Thyroid gland (tissue), 4 donors: ENCODE measurements at places on chromosomes 7 and 10. TPM values are rescaled to one million over a fixed set of nuclear protein-coding genes. Genes with fewer than 3 reads are reported as not detected.

DNA sequence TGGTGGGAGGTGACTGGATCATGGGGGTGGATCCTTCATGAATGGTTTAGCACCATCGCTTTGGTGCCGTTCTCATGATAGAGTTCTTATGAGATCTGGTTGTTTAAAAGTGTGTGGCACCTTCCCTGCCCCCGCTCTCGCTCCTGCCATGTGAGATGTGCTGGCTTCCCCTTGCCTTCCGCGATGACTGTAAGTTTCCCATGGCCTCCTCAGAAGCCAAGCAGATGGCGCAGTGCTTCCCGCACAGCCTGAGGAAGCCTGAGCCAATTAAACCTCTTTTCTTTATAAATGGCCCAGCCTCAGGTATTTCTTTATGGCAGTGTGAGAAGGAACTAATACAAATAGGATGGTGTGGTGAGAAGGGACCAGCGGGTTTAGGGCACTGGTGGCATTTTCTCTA is 243.3 kb upstream of the CELF2 start:
- no peak overlapping the region for H3K27ac ChIP-seq
- no peaks in the 10 kb centered on the region for H3K4me1 ChIP-seq
- H3K27me3 ChIP-seq = no peaks in the 10 kb centered on the region

GRCh38 chr7:17302575-17303142 is 4.2 kb downstream of the AHR start:
- no peaks in the 10 kb centered on the region for H3K36me3 ChIP-seq
- H3K27ac ChIP-seq = peak overlapping the region; percentile 89
- DNase-seq = no peak
- H3K4me3 ChIP-seq = no peak overlapping the region
- peaks cover 22% of the 10 kb centered on the region for H3K4me1 ChIP-seq

- H3K27ac ChIP-seq = no peak overlapping the region
- H3K36me3 ChIP-seq = no peaks in the 10 kb centered on the region
- no peaks in the 10 kb centered on the region for H3K4me1 ChIP-seq
- DNase-seq = no peak
- H3K4me3 ChIP-seq = no peak overlapping the region
Measured at GRCh38 chr7:151204383-151205032, 5.8 kb downstream of the H2BK1 start.

- no peaks in the 10 kb centered on the region for H3K36me3 ChIP-seq
- H3K4me1 ChIP-seq = no peaks in the 10 kb centered on the region
- H3K27me3 ChIP-seq = no peaks in the 10 kb centered on the region
- no peak for DNase-seq
- H3K4me3 ChIP-seq = no peak overlapping the region
- H3K27ac ChIP-seq = no peak overlapping the region
Measured at GRCh38 chr7:14841869-14842268, 60.7 kb downstream of the DGKB start.

- peak overlapping the region; percentile 98 for H3K27ac ChIP-seq
- H3K27me3 ChIP-seq = no peaks in the 10 kb centered on the region
- peak overlapping the region; percentile 65 for H3K4me3 ChIP-seq
- no peaks in the 10 kb centered on the region for H3K36me3 ChIP-seq
- DNase-seq = no peak
Measured at GRCh38 chr10:22437620-22438588, 92.6 kb downstream of the SPAG6 start.

DNA sequence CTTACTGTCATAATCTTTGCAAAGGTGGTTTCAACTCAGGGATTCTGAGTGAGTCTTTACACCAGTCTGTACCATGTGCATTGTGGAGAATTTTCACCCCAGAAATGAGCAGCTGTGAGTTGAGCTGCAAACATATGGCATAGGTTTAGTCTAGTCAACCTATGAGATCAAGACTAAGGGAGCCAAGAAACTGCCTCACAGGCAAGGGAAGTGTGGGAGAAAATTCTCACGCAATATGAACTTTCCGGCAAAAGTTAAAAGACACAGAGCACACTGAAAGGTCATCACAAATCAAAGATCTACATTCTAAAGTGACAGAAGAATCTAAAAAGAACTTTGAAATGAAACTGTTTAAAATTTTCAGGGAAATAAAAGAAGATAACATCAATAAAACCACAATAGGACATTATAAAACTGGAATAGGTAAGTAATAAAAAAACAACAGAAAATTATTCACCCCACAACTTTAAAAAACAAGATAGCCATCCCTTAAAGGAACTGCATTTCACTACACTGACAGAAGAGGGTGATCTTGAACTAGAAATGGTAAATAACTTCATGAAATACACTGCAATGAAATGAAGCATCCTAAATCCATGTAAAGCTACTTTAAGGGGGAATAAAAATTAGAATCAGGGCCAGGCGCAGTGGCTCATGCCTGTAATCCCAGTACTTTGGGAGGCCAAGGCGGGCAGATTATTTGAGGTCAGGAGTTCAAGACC is 63.5 kb downstream of the LGI1 start:
- no peaks in the 10 kb centered on the region for H3K36me3 ChIP-seq
- no peak overlapping the region for H3K4me3 ChIP-seq
- DNase-seq = no peak
- no peak overlapping the region for H3K27ac ChIP-seq

DNA sequence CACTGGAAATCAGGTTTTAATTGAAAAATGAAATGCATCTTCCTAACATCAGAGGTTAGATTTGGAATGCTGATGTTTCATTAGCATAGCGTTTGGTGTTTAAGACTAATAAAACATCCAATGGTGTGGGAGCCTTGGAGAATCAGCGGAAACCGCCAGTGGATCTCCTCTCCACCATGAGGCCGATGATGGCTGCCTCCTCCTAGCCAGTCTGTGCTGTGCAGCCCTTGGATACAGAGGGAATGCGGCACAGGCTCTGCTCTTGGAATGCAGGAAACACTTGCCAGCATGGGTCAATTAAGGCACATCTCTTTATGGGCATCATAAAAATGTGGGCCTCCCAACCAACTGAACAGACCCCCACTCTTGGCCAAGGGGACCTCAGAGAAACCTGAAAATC is 259.9 kb downstream of the GLRX3 start:
- no peaks in the 10 kb centered on the region for H3K27me3 ChIP-seq
- DNase-seq = no peak
- H3K36me3 ChIP-seq = no peaks in the 10 kb centered on the region
- H3K4me3 ChIP-seq = no peak overlapping the region
- no peaks in the 10 kb centered on the region for H3K4me1 ChIP-seq

GRCh38 chr7:100208911-100209408 is 10.8 kb upstream of the PVRIG start:
- no peak for DNase-seq
- H3K4me3 ChIP-seq = no peak overlapping the region
- H3K4me1 ChIP-seq = no peaks in the 10 kb centered on the region
- H3K36me3 ChIP-seq = no peaks in the 10 kb centered on the region
- no peak overlapping the region for H3K27ac ChIP-seq
- H3K27me3 ChIP-seq = no peaks in the 10 kb centered on the region

DNA sequence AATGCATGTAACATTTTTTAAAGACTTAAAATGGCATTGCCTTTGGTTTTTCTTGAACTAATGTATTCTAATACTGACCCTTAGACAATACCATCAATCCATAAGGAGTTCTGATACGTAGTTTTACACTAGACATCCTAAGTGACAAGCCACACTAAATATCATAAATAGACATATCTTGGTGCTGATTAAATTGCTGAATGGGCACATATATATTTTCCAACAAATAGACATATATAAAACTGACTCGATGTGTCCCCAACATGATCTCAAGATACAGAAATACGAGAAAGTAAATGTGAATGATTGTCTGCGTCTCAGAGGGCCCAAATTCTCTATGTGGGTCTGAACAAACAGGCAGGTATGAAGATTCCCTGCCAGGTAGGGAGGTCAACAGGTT is 99.8 kb downstream of the NEBL start:
- no peak overlapping the region for H3K27ac ChIP-seq
- no peaks in the 10 kb centered on the region for H3K4me1 ChIP-seq
- no peaks in the 10 kb centered on the region for H3K36me3 ChIP-seq
- no peak overlapping the region for H3K4me3 ChIP-seq

DNA sequence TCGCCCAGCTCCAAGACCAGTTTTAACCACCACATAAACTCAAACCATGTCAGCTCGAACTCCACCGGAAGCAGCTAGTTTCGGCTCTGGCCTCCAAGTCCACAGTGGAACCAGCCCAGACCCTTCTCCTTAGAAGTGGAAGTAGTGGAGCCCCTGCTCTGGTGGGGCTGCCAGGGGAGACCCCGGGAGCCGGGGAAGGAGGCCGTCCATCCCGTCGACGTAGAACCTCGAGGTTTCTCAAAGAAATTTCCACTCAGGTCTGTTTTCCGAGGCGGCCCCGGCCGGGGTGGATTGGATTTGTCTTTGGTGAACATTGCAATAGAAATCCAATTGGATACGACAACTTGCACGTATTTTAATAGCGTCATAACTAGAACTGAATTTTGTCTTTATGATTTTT is 87.5 kb downstream of the RGS10 start:
- H3K27me3 ChIP-seq = no peaks in the 10 kb centered on the region
- H3K27ac ChIP-seq = no peak overlapping the region
- no peak overlapping the region for H3K4me3 ChIP-seq
- H3K36me3 ChIP-seq = no peaks in the 10 kb centered on the region
- DNase-seq = no peak
- H3K4me1 ChIP-seq = peaks cover 7% of the 10 kb centered on the region

- no peak overlapping the region for H3K4me3 ChIP-seq
- H3K27me3 ChIP-seq = no peaks in the 10 kb centered on the region
- no peaks in the 10 kb centered on the region for H3K4me1 ChIP-seq
- H3K27ac ChIP-seq = no peak overlapping the region
Measured at GRCh38 chr7:113143486-113144257, 25.3 kb upstream of the SMIM30 start.

- no peak overlapping the region for H3K4me3 ChIP-seq
- H3K27ac ChIP-seq = no peak overlapping the region
- no peak for DNase-seq
- H3K27me3 ChIP-seq = no peaks in the 10 kb centered on the region
- peaks cover 8% of the 10 kb centered on the region for H3K36me3 ChIP-seq
Measured at GRCh38 chr7:149729983-149730801, 43.2 kb downstream of the ZNF467 start.

DNA sequence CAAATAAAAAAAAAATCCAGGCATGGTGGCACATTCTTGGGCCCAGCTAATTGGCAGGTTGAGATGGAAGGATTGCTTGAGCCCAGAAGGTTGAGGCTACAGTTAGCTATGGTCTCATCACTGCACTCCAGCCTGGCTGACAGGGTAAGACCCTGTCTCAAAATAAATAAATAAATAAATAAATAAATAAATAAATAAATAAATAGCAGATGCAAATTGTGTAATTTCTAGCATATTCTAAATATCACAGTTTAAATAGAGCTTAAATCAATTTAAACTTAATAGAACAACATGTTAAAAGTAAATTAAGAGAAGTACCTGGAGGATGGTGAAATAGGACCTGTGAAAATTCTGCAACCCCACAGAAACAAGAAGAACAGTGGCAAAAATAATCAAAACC is 290.5 kb downstream of the TFEC start:
- no peaks in the 10 kb centered on the region for H3K27me3 ChIP-seq
- H3K27ac ChIP-seq = no peak overlapping the region
- H3K4me3 ChIP-seq = no peak overlapping the region
- DNase-seq = no peak
- H3K36me3 ChIP-seq = no peaks in the 10 kb centered on the region
- H3K4me1 ChIP-seq = no peaks in the 10 kb centered on the region

GRCh38 chr10:23648618-23649017 is 209.7 kb downstream of the OTUD1 start:
- H3K4me3 ChIP-seq = no peak overlapping the region
- DNase-seq = no peak
- H3K27ac ChIP-seq = no peak overlapping the region
- no peaks in the 10 kb centered on the region for H3K27me3 ChIP-seq
- no peaks in the 10 kb centered on the region for H3K4me1 ChIP-seq

DNA sequence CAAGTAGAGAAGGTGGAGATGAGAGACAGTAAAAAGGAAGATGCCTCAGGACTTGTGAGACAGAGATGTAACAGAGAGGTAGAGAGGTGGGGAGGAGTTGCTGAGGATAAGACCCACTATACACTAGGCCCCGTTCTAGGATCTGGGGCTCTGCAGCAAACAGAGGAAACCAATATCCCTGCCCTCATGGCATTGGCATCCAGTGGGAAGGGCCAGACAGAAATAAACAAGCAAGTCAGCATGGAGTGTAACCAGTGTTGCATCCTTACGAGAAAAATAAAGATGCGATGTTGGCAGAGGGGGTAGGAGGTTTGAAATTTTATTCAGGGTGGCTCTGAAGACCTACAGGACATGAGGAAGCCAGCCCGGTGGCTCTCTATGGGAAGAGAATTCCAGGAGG is 22.0 kb upstream of the EEPD1 start:
- no peaks in the 10 kb centered on the region for H3K4me1 ChIP-seq
- no peak overlapping the region for H3K4me3 ChIP-seq
- no peak for DNase-seq
- no peaks in the 10 kb centered on the region for H3K27me3 ChIP-seq

DNA sequence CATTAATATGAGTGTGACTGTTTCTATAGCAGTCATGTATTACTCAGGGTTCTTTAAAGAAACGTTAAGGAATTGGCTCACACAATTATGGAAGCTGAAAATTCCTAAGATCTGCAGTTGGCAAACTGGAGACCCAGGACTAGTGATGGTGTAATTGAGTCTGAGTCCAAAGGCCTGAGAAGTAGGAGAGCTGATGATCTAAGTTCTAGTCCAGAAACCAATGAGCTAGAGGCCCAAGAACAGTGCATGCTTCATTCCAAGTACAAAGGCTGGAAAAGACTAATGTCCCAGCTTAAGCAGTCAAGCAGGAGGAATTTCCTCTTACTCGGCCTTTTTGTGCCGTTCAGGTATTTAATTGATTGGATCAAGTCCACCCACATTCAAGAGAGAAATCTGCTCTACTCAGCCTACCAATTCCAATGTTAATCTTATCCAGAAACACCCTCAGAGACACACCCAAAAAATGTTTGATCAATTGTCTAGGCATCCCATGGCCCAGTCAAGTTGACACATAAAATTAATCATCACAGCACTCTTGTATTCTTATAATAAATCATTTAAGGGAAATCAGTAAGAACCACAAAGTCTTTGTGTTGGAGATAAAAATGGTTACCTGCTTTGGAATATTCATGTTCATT is 312.1 kb downstream of the PRKG1 start:
- no peaks in the 10 kb centered on the region for H3K27me3 ChIP-seq
- H3K4me1 ChIP-seq = peaks cover 10% of the 10 kb centered on the region

DNA sequence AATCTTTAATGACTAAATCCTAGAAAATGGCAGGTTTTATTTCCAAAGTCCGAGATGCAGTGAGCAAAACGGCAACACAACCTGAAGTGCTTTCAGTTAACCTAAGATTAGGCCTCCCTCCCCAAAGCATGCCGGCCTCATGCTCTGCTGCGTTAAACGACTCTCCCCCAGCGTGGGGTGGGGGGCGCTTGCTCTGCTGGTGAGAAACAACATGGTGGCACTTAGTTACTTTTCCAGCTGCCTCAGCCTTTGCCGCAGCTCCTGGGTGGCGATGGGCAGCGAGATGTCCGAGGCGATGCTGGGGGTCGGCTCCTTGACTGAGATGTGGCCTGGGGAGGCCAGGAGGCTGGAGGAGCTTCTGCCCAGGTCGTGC is 36.7 kb upstream of the NCAPG2 start:
- H3K36me3 ChIP-seq = peaks cover 61% of the 10 kb centered on the region
- H3K4me3 ChIP-seq = no peak overlapping the region
- no peaks in the 10 kb centered on the region for H3K27me3 ChIP-seq
- H3K27ac ChIP-seq = no peak overlapping the region

Gene CDH23
- total RNA-seq = 3.7 TPM

Gene ANKRD7
- total RNA-seq = 8.2 TPM

Gene WBP1L
- 294 TPM for total RNA-seq

Gene CPXM2
- total RNA-seq = 9.0 TPM

Gene PLOD3
- 31.5 TPM for total RNA-seq

Gene CFTR
- total RNA-seq = not detected

Gene GSTK1
- total RNA-seq = 147 TPM

Gene KCP
- 0.93 TPM for total RNA-seq

Gene PTPN20
- total RNA-seq = 9.6 TPM

Gene OR2A12
- not detected for total RNA-seq
